Mucosa of descending colon (tissue), 3 donors: ENCODE measurements at places on chromosomes 13 and 19. TPM values are rescaled to one million over a fixed set of nuclear protein-coding genes. Genes with fewer than 3 reads are reported as not detected.

- peak; percentile 89 for DNase-seq
Observed at GRCh38 chr19:913080-913748, at the start of gene R3HDM4. Gene R3HDM4, minus strand, starts transcription at chr19:913219. Its CDS starts 62 bp downstream, at chr19:913157.

DNA sequence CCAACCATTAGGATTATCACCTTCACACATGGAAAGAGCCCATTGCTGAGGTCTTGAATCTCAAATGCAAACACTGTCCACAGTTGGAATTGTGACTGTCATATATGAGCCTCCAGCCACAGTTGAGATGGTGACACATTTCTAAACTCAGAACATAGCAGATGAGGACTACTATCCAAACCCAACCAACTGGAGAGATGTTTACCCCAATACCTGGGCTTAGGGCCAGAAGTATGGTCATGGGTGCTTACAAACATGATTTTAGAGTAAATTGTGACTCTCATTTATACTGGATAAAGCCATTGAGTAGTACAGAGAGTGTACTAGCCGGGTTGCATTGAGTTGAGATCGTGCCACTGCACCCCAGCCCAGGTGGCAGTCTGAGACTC is 14.0 kb upstream of the ZNF681 start:
- DNase-seq: no peak

GRCh38 chr19:53780506-53780905 is 43.6 kb downstream of the NLRP12 start:
- DNase-seq: no peak

GRCh38 chr19:49456326-49456725 is 3.3 kb downstream of the ALDH16A1 start:
- no peak for DNase-seq

DNA sequence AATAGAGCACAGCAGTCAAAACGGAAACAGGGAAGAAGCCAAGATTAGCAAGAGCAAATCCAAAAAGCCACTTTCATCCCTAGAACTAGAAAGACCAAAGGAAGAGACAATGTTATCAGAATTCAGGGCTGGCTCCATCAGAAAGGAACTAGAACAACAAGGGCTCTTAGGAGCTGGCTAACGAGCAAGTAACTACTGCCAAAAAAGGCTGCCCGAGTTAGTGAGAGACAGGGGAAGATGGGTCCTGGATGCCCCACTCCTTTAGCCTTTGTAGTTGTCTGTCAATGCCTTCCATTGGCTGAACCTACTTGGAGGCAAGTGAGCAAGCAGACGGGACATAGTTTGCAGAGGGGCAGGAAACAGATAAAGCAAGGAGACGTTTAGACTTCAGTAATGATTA is 240.4 kb downstream of the KLF12 start:
- DNase-seq: no peak

DNA sequence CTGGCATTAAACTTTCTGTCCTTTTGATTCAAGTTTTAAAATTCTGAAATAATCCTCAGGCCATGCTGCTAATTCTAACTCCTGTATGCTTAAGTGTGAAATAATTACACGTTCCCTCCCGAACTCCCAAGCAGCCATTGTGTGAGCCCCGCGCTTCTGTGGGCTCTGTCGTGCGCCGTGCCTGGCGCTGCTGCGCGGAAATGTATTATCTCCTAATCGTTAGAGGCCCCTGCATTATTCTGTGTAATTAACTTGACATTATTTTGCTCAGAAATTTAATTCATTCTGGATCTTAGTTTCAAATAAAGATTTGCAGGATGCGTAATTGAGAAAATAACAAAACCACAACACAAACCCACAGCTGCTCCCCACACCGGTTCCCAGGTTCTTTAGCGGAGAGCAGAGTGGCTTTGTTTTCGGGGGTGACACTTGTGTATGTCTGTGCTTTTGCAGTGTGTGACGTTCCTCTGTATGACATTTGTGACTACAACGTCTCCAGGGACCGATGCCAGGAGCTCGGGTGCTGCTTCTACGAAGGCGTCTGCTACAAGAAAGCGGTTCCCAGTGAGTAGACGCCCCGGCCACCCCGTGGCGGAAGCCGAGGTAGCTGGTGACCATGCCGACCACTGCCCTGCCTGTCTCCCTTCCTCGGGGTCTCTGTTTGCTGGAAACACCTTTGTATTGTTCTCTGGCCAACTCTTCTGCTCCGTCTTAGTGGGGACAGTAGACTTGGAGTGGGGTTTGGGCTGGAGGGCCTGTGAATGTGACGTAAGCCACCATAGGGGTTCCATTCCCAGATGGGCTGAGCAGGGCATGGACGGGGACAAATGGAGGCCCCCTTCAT is 7.5 kb downstream of the TEX29 start:
- DNase-seq: no peak

DNA sequence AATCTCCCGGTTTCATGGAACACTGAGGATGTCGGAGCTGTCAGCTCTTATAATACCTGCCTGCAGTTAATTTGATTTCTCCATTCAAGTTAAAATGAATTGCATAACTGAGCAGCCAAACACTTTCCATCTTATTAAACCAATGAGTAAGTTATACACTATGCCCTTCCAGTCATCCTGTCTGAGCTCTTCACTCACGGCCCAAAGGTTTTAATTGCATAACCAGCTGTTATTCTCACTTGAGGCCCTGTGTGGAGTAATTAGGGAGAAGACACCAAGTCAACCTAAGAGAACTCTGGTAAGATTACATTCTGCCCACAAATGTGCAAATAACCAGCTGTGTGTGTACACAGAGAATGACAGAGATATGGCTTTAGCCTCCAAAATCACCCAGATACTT is 303.5 kb downstream of the TBC1D4 start:
- DNase-seq: no peak

DNA sequence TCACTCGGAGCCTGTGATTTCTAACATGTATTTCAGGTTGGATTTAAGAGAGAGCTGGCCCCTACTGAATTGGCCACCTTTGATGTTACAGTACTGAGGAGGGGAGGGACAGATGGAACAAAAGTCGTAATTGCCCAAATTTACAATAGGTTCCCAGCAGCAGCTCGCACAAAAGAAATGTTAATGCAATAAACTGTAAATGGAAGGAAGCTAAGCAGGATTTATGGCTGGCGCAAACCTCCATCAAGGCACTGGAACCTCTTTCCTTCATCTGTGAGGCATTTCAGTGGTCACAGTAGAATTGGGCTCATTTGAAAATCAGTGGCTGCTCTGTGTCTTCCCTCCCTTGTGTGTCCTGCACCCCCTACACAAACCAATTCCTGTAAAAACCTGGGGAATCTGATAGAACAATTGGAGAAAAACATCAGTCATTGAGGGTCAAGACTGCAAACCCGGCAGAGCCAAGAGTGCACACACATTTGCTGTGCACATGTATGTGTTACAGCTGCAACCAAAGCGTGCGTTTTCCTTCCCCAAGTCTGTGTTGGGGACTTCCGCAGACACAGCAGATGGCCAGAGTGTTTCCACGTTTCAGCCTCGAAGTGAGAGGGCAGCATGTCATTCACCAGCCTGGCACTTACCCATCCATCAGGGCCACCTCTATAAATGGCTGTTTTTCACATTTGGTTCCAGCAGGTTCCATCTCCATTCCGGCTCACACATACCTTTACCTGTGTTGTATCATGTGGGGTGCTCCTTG is 192.8 kb downstream of the TM9SF2 start:
- DNase-seq: no peak

The KLHL1 gene
- total RNA-seq: not detected
